Left renal pelvis (tissue), 4 donors: ENCODE measurements at places on chromosomes 3 and 15. TPM values are rescaled to one million over a fixed set of nuclear protein-coding genes. Genes with fewer than 3 reads are reported as not detected.

THUMPD3 gene
- polyA plus RNA-seq = 56.8 TPM

SAMD7 gene
- polyA plus RNA-seq = not detected

CDAN1 gene
- polyA plus RNA-seq = 14.7 TPM

SOX14 gene
- not detected for polyA plus RNA-seq

TP63 gene
- 2.5 TPM for polyA plus RNA-seq

DGKG gene
- 0.52 TPM for polyA plus RNA-seq

TMC3 gene
- polyA plus RNA-seq = 0.18 TPM

CLDN16 gene
- 34.7 TPM for polyA plus RNA-seq

LIPH gene
- polyA plus RNA-seq = 1.1 TPM

STAC gene
- 8.4 TPM for polyA plus RNA-seq

MYO1E gene
- 212 TPM for polyA plus RNA-seq

ARF4 gene
- 209 TPM for polyA plus RNA-seq

RTP3 gene
- not detected for polyA plus RNA-seq

TM4SF4 gene
- 0.76 TPM for polyA plus RNA-seq

DPPA2 gene
- polyA plus RNA-seq = 1.6 TPM

ARGFX gene
- not detected for polyA plus RNA-seq

MEX3B gene
- polyA plus RNA-seq = 17.5 TPM

THSD4 gene
- 27.2 TPM for polyA plus RNA-seq

TMEM212 gene
- polyA plus RNA-seq = 0.21 TPM

MAP6D1 gene
- polyA plus RNA-seq = not detected

PAQR5 gene
- 0.90 TPM for polyA plus RNA-seq

FEZF2 gene
- not detected for polyA plus RNA-seq

DAPK2 gene
- 8.1 TPM for polyA plus RNA-seq

PLSCR5 gene
- polyA plus RNA-seq = not detected

CLDN1 gene
- polyA plus RNA-seq = 66.8 TPM

COL7A1 gene
- 28.7 TPM for polyA plus RNA-seq

LDHAL6B gene
- polyA plus RNA-seq = 0.32 TPM

NANOGP8 gene
- 0.35 TPM for polyA plus RNA-seq

GOLGA8G gene
- 0.12 TPM for polyA plus RNA-seq

GP9 gene
- 0.66 TPM for polyA plus RNA-seq

ITIH1 gene
- 6.3 TPM for polyA plus RNA-seq

RYR3 gene
- polyA plus RNA-seq = 5.6 TPM

SLC28A1 gene
- 0.75 TPM for polyA plus RNA-seq

GOLGA8S gene
- 0.82 TPM for polyA plus RNA-seq

SCN11A gene
- 1.4 TPM for polyA plus RNA-seq

SYNM gene
- 1.8 TPM for polyA plus RNA-seq

CYP1A2 gene
- polyA plus RNA-seq = 0.06 TPM

SUSD5 gene
- 9.6 TPM for polyA plus RNA-seq

TRPM1 gene
- polyA plus RNA-seq = 0.67 TPM

TNNC1 gene
- 6.6 TPM for polyA plus RNA-seq

DLL4 gene
- polyA plus RNA-seq = 8.3 TPM

FSTL1 gene
- 432 TPM for polyA plus RNA-seq

UROC1 gene
- 0.13 TPM for polyA plus RNA-seq

CEP152 gene
- 6.4 TPM for polyA plus RNA-seq

MYO5C gene
- polyA plus RNA-seq = 25.3 TPM

PLSCR4 gene
- polyA plus RNA-seq = 15.7 TPM

GRAMD1C gene
- polyA plus RNA-seq = 3.6 TPM

SPATA12 gene
- polyA plus RNA-seq = 0.15 TPM

HES1 gene
- polyA plus RNA-seq = 112 TPM

CCR2 gene
- polyA plus RNA-seq = 2.4 TPM

C3orf62 gene
- 10.8 TPM for polyA plus RNA-seq

TGM5 gene
- polyA plus RNA-seq = not detected

C15orf62 gene
- 1.5 TPM for polyA plus RNA-seq
